ENCODE measurements at places on chromosomes 4 and X.

DNA sequence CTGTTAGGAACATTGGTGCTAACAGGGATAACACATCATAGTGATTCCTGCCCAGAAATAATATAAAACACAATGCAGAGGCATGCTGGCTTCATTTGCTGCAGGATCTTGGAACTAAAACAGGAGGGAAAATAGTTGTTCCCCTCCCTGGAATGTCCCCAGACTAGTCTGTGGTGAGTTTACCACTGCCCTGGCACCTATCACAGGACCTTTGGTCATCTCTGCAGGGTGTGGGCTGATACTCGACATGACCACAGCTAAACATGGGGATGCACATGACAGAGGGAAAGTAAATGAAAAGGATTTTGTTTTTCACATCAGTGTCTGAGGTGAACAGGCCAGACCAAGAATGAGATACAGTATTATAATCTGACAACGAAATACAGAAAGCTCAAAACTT lies 160.2 kb upstream of the DKK2 start:
- no peak for DNase-seq

DNA sequence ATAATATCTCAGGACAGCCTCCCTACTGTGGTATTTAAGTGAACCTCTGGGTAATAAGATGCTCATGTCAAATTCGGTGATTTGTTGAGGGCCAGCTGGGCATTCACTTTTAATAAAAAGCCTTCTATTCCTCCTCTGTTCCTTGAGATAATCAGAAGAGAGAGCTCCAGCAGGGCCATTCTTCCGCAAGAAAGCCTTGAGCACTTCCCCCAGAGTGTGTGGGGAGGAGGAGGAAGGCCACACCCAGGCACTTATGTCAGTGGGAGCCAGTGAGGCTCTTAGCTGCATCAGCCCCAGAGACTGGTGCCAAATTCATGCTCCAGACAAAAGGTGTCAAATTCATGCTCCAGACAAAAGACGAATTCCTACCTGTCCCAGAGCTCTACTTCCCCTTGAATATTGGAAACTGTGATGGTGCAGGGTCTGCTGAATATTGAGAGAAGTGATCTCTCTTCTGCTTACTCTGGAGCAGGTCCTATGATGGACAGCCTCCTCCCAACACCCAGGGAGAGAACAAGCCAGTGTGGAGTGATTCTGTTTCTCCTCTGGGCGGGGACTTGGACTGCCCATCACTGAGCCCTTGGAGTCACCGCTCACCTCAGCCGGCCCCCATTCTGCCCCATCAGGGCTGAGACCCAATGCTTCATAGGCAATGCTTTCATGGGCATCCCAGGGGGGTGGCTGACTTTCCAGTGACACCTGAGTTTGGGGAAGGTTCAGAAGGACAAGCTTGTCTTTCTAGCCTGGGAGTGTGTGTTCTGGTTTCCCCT lies 68.1 kb downstream of the FHDC1 start:
- DNase-seq: no peak

GRCh38 chr4:20464381-20464780 lies 212.7 kb downstream of the SLIT2 start:
- no peak for DNase-seq

DNA sequence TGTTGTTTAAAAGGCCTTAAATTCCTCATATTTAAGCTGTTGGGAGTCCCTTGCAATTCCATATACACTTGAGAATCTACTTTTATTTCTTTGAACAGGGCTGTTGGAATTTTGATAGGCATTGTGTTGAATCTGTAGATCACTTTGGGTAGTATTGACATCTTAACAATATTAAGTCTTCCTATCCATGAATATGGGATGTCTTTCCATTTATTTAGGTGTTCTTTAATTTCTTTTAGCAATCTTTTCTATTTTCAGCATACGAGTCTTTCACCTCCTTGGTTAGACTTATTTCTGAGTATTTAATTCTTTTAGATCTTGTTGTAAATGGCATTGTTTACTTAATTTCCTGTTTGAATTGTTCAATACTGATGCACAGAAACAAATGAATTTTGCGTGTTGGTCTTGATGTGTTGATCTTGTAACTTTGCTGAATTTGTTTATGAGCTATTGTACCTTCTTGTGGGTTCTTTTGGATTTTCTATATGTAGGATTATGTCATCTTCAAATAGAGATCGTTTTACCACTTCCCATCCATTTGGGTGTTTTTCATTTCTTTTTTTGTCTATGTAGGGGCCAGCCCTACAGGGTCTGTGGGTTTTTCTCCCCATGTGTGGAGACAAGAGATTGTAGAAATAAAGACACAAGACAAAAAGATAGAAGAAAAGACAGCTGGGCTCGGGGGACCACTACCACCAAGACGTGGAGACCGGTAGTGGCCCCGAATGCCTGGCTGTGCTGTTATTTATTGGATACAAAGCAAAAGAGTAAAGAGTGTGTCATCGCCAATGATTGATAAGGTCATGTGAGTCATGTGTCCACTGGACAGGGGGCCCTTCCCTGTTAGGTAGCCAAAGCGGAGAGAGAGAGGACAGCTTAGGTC lies 18.2 kb upstream of the CTBP1 start:
- DNase-seq: no peak

GRCh38 chrX:69077895-69078455 lies 87.3 kb downstream of the PJA1 start:
- DNase-seq: no peak

- no peak for DNase-seq
These were observed 66.4 kb downstream of the MOSPD2 start for GRCh38 chrX:14939644-14940043.

DNA sequence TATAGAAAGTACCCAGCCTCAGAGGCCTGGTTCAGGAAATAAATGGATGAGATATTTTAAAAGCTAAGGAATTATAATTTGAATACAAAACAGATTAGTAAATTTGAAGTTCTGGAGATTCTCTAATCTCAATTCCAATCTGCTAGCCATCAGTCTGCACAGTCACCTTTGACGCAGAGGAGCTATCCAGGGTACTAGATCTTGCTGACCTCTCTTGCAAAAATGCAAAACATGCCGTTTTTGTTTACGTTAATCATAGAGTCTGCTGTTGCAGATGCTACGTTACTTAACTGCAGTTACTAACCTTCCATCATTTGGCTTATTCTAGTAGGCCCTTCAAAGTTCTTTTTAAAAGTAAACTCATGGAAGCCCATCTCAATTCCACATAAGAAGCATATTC lies 10.4 kb downstream of the CCSER1 start:
- DNase-seq: no peak

DNA sequence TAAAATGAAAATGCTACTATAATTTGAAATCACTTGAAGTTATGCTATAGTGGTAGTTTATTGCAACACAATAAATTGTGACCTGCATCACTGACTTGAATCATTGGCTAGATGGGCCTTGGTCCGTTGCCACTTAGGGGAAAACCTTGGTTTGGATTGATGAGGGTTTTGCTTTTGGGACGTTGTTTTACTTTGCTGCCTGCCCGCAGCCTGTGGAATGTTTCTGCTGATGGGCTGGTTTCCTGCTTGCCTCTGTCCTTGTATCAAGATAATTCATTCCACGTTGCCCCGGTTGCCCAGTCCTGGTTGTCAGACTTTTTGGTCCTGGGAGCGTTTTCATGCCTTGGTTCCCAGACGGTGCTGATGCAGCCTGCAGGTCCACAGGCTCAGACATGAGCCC lies 18.3 kb downstream of the HADH start:
- DNase-seq: no peak

DNA sequence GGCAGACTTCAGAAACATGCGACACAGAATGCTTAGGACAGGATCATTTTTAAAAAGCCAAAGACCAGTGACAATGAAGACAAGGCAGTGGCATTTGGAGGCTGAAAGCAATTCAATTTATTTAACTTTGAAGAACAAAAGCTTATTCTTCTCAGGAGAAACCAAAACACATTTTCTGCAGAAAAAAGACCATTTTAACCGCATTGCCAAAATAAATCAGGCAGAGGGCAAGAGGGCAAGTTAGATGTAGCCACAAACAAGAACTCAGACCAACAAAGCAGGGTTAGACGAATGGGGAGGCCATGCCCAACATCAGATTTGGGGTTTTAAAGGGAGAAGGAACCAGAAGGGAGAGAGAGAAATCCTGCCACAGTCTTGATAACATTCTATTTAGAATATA lies 58.9 kb downstream of the RELL1 start:
- no peak for DNase-seq

DNA sequence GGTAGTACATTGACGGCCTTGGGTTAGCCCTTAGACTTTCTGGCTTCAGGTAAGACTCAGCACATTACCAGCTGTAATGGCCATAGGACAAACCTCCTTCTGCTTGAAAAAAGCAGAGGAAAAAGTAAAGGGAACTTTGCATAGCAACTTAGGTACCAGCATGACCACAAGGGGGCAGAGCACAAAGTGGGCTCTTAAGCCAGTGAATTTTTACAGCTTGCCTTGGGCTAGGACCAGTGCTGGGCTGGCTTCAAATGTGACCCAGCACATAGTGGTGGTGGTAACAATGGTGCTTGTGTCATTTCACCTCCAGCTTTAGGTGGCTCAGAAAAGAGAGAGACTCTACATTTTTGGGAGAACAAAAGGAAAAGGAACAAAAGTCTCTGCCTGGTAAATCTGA lies 66.1 kb downstream of the KLHL4 start:
- DNase-seq: peak; percentile 0

- DNase-seq: no peak
These were observed 459.8 kb upstream of the CTSO start for GRCh38 chr4:156413239-156414135.

GRCh38 chrX:24448762-24449250 lies 16.3 kb upstream of the PDK3 start:
- no peak for DNase-seq

GRCh38 chr4:62130637-62131036 lies 930.5 kb downstream of the ADGRL3 start:
- DNase-seq: no peak

DNA sequence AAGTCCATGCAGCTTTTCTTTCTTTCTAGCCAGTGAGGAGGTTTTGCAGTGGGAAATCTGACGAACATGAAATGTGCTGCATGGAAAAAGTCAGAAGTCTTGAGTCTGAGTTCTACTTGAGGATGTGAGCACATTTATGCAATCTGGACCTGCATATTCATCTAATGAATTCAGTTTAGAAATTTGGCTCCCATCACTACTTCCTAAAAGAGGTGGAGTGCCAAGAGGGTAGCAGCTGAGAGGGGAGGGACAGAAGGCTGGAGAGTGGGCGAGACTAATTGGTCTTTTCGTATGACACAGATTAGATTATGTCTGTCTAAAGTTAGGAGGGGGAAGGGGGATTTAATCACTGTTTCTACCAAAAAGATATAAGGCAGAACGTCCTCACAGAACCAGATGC lies 535.9 kb downstream of the IQCM start:
- DNase-seq: no peak

GRCh38 chrX:39893417-39894338 lies 204.1 kb downstream of the BCOR start:
- DNase-seq: no peak

DNA sequence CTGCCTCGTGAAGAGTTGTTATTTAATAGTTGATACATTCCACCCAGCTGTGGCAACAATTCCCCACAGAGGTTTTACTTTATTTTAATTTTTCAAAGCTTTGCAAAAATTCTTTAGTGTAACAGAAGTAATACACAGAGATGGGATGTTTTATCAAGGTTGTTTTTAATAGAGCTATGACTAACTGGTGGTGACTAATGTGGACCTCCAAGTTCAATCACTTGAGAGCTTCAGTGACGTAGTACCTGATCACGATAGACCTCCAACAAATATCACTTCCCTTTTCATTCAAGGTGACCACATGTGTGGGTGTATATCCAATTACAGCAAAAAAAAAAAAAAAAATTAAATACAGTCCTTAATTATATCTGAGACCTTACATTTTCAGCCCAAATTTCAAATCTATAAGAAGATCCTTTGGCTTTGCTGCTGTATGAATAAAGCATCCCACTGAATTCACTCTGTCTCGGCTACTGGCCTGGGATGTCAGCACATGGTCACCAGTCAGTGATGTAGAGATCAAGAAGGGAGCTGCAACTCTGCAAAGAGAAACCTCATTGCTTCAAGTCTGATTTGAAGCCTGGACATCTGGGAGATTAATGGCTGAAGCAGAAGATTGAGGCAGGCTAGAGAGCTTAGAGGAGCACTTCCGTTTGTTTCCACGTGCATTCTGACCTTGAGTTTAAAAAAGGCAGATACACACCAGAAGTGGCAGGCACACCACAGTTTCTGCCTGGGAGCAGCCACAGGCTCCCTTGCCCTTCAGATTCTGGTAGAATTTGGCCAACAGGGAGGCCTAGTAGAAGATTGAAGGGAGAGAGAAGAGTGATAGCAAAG lies 345.9 kb upstream of the NOCT start:
- DNase-seq: no peak

DNA sequence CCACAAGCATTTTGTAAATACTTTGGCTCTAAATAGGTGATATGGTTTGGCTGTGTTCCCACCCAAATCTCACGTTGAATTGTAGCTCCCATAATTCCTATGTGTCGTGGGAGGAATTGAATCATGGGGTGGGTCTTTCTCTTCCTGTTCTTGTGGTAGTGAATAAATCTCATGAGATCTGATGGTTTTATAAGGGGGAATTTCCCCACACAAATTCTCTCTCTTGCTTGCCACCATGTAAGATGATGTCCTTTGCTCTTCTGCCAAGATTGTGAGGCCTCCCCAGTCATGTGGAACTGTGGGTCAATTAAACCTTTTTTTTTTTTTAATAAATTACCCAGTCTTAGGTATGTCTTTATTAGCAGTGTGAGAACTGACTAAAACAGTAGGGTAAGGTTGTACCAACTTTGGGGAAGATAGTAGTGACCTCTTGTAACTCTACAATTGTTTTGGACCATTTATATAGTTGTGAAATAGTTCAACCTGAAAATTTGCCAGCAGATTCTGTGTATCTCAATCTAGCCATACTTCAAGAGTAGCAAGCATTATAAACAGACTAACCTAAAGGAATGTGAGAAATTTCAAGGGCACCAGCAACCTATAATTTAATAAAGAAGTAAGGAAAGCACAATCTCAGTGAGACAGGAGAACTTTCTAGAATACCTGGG lies 727.8 kb downstream of the GRID2 start:
- DNase-seq: no peak

GRCh38 chr4:109760682-109761081 lies 30.8 kb upstream of the PLA2G12A start:
- no peak for DNase-seq

DNA sequence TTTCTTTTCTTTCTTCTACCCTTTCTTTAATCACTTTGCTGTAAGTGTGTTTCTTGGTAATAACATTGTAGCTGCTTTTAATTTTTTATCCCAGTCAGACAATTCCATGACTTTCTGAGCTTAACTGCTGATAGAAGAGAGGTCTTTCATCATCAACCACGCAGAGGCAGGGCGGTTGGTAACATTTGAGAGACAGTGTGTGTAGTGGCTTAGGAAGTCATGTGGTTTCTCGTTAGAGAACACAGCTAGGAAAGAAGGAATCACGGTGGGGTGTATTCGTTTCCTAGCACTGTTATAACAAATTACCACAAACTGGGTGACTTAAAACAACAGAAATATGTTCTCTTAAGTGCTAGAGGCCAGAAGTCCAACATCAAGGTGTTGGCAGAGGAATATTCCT lies 11.5 kb downstream of the PRPS2 start:
- no peak for DNase-seq

GRCh38 chrX:39948582-39948981 lies 149.2 kb downstream of the BCOR start:
- no peak for DNase-seq
